ENCODE measurements at places on chromosomes 1 and 21. TPM values are rescaled to one million over a fixed set of nuclear protein-coding genes. Genes with fewer than 3 reads are reported as not detected.

GRCh38 chr1:30058970-30059369 lies 664.4 kb downstream of the MATN1 start:
- no peaks in the 10 kb centered on the region for H3K36me3 ChIP-seq
- no peak overlapping the region for H3K27ac ChIP-seq
- H3K4me3 ChIP-seq, result no peak overlapping the region

GRCh38 chr1:228440761-228441500 lies 24.3 kb upstream of the TRIM17 start:
- no peaks in the 10 kb centered on the region for H3K36me3 ChIP-seq
- no peak for DNase-seq
- no peak overlapping the region for H3K4me3 ChIP-seq

DNA sequence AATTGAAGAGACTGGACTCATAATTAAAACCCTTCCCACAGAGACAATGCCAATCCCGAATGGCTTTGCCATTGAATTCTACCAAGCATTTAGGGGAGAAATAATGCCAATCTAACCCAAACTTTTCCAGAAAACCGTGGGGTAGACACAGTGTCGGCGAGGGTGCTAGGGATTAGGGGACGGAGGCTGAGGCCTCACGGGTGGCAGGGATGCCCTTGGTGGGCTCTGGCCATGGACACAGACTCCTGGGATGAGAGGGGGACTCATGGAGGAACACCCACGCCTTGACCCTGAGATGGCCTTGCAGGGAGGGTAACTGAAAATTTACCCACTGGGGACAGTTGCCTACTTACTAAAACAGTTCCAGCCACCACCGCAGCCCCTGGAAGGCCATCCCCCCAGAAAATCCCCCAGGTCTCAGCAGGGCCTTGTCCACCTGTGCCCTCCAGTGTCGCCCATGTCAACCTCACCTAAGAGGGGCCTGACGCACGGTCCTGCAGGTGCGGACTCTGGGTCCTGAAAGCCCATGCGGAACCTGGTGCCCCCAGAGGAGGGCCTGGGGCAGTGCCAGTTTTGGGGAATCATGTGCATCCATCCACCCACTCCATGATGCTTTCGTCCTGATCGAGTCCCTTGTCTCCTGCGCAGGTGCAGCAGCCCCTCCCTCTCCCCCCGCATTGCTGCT lies 1.9 kb downstream of the KRTAP10-5 start:
- H3K36me3 ChIP-seq, result no peaks in the 10 kb centered on the region
- no peak for DNase-seq
- peaks cover 48% of the 10 kb centered on the region for H3K27me3 ChIP-seq
- H3K27ac ChIP-seq, result no peak overlapping the region
- H3K4me1 ChIP-seq, result no peaks in the 10 kb centered on the region

- H3K27me3 ChIP-seq, result no peaks in the 10 kb centered on the region
- no peaks in the 10 kb centered on the region for H3K36me3 ChIP-seq
- no peak overlapping the region for H3K27ac ChIP-seq
Measured at GRCh38 chr1:230359992-230360668, 66.0 kb downstream of the PGBD5 start.

DNA sequence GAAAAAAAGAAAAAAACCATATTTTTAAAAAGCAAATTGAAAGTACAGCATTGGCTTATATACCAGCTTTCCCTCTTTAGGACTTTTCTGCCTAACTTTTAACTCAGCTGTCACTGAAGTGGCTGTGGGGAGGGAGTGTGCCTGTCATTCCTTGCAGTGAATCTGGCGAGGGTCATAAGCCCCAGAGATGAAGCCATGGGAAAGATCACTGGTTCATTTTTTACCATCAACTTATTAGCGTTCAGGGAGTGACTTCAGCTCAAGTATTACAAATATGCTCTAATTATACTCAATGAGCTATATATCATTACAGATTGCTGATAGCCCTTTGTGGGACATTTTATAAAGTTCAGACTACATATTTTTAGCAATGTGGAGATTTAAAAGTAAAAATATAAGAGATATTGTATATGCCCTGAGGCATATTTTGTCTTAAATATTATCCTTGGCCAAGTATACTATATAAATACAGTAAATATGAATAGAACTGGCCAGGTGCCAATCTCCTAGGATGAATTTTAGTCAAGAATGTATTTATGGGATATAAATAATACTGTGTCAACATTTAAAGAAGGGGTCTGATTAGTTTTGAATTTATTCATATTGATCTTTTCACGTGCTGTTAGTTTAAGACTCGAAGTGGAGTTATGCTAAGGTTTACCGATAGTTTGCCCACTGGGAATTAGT lies 4.4 kb downstream of the TGFB2 start:
- peaks cover 47% of the 10 kb centered on the region for H3K4me1 ChIP-seq
- H3K4me3 ChIP-seq, result peak overlapping the region; percentile 54
- no peak for DNase-seq

DNA sequence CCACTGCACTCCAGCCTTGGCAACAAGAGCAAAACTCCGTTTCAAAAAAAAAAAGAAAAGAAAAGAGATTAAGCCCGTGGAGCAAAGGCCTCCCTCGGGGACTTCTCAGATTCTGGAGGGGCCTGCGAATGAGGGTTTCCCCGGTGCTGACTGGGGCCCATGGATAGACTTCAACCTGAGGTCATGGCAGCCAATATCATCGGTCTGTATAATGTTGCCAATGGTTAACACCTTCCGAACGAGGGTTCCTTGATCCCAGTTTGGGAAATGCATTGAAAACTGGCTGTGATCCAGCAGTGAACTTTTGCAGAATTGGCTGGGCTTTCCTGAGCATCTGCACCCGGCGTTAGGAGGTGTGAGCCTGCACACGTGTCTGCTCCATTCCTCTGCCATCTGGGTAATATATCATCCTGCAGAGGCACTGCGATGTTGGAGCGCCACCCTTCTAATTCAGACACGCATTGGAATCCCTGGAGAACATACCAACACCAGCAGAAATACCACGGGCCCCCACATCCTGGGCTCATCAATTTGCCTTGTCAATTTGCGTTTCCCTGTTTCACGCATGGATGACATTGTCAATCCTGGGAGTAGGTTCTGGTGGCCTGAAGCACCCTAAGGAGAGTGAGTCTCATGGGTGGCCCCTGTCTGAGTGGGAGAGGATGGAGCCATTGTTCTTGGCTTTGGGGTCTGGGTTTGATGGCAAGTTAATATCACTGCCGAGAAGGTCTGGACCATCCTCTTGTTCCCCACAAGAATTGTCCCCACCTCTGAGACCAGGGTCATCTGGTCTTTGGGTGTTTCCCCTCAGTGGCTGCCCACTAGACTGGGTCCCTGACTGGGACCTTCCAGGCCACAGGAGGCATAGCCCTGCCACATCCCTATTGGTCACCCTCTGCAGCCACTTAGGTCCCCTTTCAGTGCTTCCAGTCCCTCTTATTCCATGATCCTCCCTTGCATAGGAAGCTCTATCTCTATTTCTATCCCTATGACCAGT lies 441.0 kb downstream of the PTPRU start:
- no peak for DNase-seq
- H3K4me3 ChIP-seq, result no peak overlapping the region
- no peaks in the 10 kb centered on the region for H3K4me1 ChIP-seq
- H3K27ac ChIP-seq, result no peak overlapping the region

GRCh38 chr1:194252199-194252598 lies 1065.8 kb upstream of the B3GALT2 start:
- no peak overlapping the region for H3K27ac ChIP-seq
- H3K4me1 ChIP-seq, result no peaks in the 10 kb centered on the region
- H3K27me3 ChIP-seq, result no peaks in the 10 kb centered on the region
- DNase-seq, result peak; percentile 2
- H3K36me3 ChIP-seq, result no peaks in the 10 kb centered on the region

- no peak overlapping the region for H3K4me3 ChIP-seq
- DNase-seq, result no peak
- H3K36me3 ChIP-seq, result no peaks in the 10 kb centered on the region
- H3K27ac ChIP-seq, result no peak overlapping the region
Measured at GRCh38 chr21:45125357-45125756, 51.0 kb downstream of the ADARB1 start.

- H3K36me3 ChIP-seq, result no peaks in the 10 kb centered on the region
- H3K27me3 ChIP-seq, result no peaks in the 10 kb centered on the region
- H3K4me3 ChIP-seq, result no peak overlapping the region
Measured at GRCh38 chr1:92511541-92511940, 24.8 kb upstream of the GFI1 start.

DNA sequence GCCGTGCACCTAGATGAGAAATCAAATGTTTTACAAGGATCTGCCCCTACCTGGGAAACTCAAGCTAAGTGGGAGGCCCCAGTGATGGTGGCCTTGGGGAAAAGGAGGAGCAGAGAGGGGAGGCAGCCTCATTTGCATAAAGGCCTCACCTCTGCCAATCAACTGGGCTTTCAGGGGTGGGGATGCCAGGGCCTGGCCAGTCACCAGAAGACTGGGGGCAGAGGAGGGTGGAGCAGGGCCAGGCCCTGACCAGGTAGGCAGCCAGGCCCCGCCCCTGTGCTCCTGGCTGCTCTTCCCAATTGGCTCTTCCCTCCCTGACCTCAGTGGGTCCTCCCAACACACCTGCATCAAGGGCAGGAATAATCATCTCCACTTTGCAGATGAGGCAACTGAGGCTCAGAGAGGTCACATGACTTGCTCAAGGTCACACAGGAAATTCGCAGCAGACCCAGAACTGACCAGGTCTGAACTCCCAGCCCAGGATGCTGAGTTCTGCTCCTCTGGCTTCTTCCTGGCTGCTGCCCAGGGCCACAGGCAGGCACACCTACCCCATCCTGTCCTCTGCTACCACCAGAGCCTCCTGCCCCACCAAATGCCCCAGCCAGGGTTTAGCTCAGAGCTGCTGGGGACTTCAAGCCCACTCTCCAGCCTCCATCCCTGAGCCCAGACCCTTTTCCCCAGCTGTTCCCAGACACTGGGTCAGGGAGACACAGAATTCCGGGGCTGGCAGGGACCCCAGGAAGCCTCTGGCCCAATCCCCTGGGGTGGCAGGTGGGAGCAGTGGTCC lies 677.9 kb downstream of the MATN1 start:
- DNase-seq, result no peak
- H3K27ac ChIP-seq, result no peak overlapping the region
- no peak overlapping the region for H3K4me3 ChIP-seq
- no peaks in the 10 kb centered on the region for H3K27me3 ChIP-seq

GRCh38 chr1:154629061-154629674 lies 21.2 kb upstream of the ADAR start:
- no peaks in the 10 kb centered on the region for H3K36me3 ChIP-seq
- no peak overlapping the region for H3K4me3 ChIP-seq
- peaks cover 5% of the 10 kb centered on the region for H3K4me1 ChIP-seq
- no peak for DNase-seq
- peaks cover 12% of the 10 kb centered on the region for H3K27me3 ChIP-seq
- no peak overlapping the region for H3K27ac ChIP-seq

DNA sequence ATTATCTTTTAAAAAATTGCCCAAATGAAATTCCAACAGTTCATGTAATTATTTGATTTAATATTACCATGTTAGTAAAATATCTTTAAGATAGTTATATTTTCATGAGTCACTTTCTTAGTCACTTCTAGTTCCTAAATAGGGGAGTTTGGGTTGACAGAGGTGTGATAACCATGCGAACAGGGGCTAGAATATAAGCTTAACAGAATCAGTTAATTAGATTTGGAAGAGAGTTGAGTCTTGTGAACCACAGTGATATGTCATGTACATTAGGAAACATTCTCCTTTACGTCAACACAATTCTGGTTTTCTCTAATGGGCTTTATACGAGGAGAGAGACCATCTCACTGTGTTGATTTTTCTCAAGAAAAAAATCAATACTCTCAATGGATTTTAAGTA lies 64.8 kb upstream of the ZNF281 start:
- no peak for DNase-seq
- no peaks in the 10 kb centered on the region for H3K36me3 ChIP-seq
- H3K4me3 ChIP-seq, result no peak overlapping the region
- no peak overlapping the region for H3K27ac ChIP-seq

DNA sequence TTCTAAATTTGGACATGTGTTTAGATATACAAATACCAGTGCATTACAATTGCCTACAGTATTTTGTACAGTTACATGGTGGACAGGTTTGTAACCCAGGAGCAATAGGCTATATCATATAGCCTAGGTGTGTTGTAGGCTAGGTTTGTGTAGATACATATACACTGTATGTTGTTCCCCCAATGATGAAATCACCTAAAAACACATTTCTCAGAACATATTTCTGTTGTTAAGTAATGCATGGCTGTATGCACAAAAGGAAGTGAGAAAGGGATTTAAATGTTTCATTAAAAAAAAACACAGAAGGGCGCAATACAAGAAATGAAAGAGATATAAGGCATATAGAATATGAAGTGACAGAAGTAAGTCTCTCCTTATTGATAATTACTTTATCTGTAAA lies 32.0 kb downstream of the S100B start:
- H3K4me3 ChIP-seq, result no peak overlapping the region
- H3K27ac ChIP-seq, result no peak overlapping the region
- DNase-seq, result no peak
- no peaks in the 10 kb centered on the region for H3K4me1 ChIP-seq
- H3K27me3 ChIP-seq, result no peaks in the 10 kb centered on the region

DNA sequence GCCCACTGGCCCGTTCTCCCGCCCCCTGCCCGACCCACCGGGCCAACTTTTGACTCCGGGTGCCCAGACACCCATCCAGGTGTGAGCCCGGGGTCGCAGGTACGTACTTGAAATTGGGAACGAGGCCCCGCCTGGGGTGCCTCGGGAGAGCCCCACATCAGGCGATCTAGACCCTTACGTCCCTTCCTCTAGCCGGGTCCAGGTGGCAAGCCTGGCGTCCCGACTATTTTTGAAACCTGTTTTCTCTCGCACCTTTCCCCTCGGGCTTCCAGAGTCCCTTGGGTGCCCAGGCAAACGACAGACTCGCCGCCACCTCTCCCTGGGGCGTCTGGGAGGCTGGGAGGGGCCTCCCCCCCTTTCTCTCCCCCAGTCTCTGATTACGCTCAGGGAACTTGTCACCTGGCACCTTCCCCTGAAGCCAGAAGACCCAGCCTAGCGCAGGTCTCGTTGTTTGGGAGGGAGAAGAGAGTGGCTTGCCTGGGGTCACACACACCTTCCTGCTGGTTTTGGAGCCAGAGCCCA lies 898 bp downstream of the LDLRAP1 start:
- H3K4me3 ChIP-seq, result peak overlapping the region; percentile 84
- no peak for DNase-seq
- peaks cover 51% of the 10 kb centered on the region for H3K4me1 ChIP-seq
- H3K27ac ChIP-seq, result peak overlapping the region; percentile 80
- H3K36me3 ChIP-seq, result no peaks in the 10 kb centered on the region
- no peaks in the 10 kb centered on the region for H3K27me3 ChIP-seq

DNA sequence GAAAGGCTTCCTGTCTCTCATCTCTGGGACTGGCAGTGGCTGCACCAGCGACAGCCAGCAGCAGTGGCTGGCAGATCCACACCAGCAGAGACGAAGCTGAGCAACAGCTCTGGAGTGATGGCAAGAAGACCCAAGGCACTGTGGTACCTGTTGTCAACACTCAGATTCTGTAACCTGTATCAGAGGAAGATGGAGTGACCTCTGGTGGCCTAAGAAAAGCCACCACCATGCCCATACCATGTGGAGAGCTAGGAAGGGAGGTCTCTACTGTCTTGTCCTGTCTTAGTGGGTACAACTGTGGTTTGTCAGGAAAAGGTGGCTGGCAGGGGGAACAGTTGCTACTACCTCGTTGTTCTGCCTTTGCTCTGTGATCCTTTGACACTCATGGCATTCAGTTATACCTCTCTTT lies 22.5 kb upstream of the RHBDL2 start:
- no peaks in the 10 kb centered on the region for H3K36me3 ChIP-seq
- H3K4me1 ChIP-seq, result no peaks in the 10 kb centered on the region
- no peak for DNase-seq

Gene GRIK1
- not detected for total RNA-seq

Gene PTCH2
- total RNA-seq, result 1.0 TPM

Gene CA6
- total RNA-seq, result not detected

Gene BTBD8
- 2.1 TPM for total RNA-seq

Gene CD5L
- 0.64 TPM for total RNA-seq

Gene OR2G6
- total RNA-seq, result not detected

All from left lung (tissue), 14 donors.